ENCODE measurements at places on chromosomes 3 and 15.

DNA sequence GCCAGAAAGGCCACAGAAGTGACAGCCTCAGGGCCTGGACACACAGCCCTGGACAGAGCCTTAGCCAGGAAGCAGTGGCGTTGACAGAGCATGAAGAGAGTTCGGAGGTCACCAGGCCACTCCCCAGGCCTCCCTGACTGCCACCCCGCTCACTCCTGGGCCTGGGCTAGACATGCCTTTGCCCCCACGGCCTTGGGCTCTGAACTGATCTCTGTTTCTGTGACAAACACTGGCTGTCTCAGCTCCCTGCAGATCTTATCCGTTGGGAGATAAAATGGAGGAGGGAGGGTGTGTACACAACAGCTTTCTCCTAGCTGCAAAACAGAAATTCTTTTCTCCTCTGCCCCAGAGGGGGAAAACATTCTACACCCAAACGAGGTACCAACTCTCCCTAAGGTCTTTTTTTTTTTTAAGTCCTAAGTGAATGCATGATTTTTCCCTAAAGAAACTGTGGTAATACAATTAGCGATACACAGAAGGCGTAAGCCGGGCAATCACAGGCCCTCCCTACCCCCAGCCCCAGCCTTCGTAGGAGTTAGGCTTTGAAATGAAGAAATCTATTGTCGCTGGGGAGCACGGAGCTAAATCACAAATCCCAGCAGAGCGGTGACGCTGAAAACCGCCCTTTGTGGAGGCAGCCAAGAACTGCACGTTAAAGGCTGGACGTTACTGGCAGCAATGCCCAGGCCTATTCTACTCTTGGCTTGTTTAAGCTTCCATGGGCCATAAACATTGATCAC lies 45.0 kb downstream of the SRGAP3 start:
- DNase-seq: no peak

DNA sequence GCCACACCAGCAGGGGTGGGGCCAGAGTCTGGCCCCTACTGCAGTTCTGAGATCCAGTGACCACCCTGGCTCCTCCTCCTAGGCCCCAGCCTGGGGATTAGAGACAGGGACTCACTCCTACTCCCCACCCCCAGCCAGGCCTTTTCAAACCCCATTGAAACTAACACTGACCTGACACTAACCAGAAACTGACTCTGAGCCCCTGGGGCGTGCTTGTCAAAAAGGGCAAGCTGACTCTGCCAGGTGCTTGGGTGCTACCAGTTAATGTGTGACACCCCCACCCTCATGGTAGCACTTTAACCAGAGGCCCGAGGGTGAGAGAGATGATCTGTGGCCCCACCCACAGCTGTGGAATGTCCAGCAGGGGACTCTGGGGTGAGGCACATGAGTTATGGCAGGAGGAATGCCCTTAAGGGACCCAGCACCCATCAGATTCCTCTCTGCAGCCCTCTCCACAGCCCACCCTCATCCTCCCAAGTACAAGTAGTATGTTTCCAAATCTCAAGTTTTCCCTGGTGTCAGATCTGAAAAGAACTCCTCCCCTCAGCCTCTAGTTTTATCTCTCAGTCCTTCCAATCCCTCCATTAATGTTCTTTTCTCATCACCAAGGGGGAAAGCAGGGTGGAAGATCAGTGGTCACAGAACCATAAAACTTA lies 1.4 kb downstream of the PTH1R start:
- no peak for DNase-seq

- DNase-seq: no peak
Observed at GRCh38 chr3:30292192-30292893, 314.1 kb upstream of the TGFBR2 start.

DNA sequence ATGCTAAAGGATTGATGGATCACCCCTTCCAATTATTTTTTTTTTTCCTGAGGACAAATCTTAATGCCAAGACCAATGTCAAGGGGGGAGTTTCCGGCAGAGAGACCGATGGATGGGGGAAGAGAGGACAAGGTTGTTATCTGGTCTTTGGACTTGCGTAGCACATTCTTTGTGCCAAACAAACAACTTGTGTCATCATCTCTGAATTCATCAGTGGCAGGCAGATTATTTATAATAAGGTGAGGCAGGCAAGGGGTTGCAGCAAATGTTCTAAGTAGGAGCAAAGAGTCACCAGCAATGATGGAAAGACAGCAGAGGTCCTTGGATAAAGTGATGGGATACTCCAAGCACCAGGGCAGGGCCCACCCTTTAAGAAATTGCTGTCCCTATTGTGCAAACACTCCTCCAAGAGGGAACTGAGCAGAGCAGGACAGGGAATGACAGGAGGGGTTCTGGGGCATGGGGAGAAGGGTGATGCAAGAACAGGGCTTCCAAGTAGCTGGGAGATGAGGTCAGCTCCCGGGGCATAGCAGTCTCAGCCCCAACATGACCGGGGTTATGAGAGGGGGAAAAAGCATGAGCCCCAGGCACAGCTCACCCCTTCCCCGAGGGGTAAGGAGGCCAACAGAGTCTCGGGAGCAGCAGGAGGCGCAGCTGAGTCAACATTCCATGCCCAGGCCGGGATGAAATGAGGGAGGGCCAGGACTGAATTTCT lies 57.4 kb downstream of the ANXA2 start:
- no peak for DNase-seq

GRCh38 chr3:57298041-57298440 lies 5.6 kb upstream of the ASB14 start:
- DNase-seq: no peak

GRCh38 chr15:36598529-36599177 lies 19.2 kb downstream of the CDIN1 start:
- DNase-seq: no peak

- no peak for DNase-seq
Observed at GRCh38 chr15:35736150-35736549, 190.2 kb upstream of the DPH6 start.

- DNase-seq: no peak
Observed at GRCh38 chr3:17046623-17047022, 161.9 kb downstream of the PLCL2 start.

DNA sequence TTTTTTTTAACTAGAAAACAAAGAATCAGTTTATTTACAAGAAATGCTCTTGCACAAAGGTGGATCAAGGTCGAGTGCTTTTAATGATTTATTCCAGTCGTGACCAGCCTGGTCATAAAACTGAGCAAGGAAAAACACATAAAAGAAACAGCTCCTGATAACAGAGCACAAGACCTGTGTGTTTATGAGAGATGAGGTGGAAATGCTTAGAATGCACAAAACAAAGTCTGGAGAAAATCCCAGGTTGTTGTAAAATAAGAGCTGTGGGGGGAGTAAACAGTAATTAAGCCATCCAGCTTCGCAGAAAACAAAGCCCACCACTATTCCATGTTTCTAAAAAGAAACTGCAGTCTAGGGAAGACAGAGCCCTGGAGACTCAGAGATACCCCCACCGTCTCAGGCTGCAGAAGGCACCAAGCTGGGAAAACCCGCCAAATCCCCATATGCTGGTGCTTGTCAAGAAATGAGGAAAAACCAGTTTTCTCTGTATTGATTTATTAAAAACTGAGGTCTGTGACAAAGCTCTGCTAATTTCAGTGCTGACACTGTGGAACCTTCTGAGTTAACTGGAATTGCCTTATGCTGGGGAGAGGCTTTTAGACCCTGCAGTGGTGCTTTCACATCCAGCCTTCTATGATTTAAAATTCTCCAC lies 139.3 kb downstream of the ADAMTS17 start:
- no peak for DNase-seq

DNA sequence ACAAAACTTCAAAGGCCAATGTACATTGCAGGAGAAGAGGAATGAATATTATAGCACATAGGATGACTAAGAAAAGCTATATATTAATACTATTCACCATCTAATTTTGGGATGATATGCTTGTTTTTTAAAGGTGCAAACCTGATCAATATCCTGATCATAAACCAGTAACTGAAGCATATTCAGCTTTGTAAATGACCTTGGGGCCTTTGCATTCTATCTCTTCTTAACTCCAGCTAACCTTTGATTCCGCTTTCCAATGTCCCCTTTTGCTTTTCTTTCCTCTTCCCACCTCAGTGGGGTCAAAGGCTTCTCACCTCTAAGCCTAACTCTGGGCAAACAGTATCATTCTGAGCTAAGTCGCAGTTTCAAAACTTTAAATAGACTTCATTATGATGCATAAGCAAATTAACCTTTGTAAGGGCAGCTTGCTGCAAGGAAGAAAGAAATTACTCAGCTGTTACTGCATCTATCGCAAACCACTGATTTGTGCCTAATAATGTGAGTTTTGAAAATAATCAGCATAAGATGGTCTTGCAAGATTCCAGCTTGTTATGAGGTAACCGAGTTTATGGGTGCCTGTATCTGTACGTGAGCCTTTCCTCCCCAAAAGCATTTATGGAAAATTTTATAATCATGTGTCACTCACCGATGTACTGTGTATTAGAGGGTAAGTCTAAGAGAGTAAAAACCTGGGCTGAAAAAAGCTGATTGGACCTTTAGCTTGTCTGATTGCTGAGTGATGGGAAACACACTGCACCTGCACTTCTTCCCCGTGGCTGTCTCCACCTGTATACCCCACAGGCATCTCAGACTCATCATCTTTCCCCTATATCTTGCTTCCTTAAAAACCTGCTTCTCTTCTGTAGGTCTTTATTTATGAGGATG lies 116.8 kb downstream of the TPRG1 start:
- no peak for DNase-seq

DNA sequence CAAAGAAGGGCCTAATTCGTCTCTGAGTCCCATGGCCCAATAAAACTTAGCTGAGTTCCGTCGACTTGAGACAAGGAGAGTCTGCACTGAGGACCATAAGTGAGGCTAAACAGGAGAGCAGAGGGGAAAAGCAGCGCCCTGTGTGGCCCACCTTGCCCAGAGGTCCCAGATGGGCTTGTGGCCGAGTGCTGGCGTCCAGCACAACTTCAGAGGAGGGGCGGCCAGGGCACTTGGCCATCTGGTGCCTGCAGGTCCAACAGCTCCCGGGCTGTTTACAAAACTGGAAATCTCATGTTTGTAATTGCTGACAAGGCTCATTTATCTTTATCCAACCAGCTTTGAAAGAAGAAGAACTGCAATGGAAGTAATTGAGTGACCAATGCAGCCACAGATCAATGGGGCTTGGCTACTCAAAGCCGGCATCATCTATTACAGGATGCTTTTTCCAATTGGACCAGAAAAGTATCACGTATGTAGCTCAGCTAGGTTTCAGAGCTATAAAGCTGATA lies 306.3 kb downstream of the OCA2 start:
- DNase-seq: no peak

GRCh38 chr3:125231895-125232294 lies 19.3 kb upstream of the SLC12A8 start:
- no peak for DNase-seq

- no peak for DNase-seq
Observed at GRCh38 chr3:21585216-21585740, 165.7 kb downstream of the ZNF385D start.

- no peak for DNase-seq
Observed at GRCh38 chr15:27937851-27938250, 161.3 kb downstream of the OCA2 start.

- DNase-seq: no peak
Observed at GRCh38 chr3:89560568-89560967, 453.1 kb downstream of the EPHA3 start.

DNA sequence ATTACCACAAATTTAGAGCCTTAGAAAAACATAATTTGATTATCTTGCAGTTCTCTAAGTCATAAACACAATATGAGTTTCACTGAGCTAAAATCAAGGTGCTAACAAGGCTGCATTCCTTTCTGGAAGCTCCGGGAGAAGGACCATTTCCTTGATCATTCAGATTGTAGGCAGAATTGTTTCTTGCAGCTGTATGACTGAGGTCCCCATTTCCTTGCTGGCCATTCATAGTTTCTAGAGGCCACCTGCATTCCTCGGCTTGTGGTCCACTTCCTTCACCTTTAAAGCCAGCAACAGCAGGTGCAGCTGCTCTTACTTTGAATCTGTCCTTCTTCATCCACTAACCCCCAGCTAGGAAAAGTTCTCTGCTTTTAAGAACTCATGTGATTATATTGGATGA lies 58.7 kb downstream of the IFT80 start:
- DNase-seq: no peak

- no peak for DNase-seq
Observed at GRCh38 chr15:56731548-56731947, 1.8 kb downstream of the ZNF280D start.

DNA sequence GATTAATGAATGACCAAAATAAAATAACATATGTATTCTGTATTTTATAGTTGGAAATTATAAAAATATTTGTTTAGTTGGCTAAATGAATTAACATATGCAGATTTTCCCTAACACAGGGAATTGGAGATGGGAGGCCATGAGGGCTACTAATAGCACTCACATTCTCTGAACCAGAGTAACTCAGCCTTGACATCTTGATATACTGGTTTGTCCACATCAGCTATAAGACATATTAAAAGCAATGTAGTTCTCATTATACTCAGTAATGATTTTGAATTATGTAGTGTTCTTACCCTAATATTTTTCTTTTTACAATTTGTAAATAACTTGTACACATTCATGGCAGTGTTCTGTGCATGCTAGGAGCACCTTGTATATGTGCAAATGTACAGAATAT lies 255.9 kb downstream of the EPHA6 start:
- DNase-seq: no peak

GRCh38 chr3:14524920-14525660 lies 15.1 kb downstream of the GRIP2 start:
- no peak for DNase-seq

GRCh38 chr3:108008931-108009639 lies 81.7 kb downstream of the CD47 start:
- DNase-seq: no peak

DNA sequence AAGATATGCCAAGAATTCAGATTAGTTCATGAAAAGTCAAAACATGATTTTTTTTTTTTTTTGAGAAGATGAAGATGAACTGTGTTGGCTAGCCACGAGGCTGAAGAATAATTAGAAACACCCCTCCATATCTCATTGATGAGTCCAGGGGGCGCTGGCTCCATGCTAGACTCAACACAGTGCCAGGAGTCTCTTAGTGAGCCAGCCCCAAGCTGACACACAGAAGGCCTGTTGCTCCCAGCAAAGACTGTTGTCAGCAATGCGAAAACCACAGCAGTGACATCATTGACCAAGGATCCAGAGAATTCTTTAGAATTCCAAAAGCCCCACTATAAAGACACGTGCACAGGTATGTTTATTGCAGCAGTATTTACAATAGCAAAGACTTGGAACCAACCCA lies 185.2 kb downstream of the ANXA2 start:
- DNase-seq: no peak

DNA sequence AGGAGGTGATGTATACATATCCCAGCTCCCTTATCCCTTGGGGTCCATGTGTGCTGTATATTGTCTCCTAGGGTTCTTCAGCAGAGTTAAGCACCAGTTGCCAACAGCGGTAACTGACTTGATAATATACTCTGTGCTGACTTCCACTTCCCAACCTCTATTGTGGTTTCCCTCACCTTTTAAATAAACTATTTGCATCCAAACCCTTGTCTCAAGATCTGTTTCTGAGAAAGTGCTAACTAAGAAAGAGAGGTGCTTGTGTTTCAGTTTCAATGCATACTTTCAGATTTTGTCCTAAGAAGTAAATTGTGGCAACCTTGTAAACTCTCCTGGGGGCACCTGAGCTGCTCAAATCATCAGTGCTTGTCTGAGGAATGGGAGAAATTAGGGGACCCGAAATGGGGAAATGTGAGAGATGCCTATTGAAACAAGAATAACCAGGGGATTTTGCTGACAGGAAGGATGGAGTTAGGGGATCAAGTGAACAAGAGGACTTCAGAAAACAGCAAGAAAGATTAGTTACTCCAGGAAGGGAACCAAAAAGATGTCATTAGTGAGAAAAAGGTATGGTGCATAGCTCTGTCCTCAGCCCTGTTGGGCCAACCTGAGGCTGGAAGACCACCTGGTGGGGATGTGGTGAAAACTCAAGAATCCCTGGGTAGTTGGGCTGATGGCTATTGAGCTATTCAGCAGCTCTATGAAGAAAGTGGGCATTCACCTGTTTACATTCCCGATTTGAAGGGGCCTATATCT lies 50.9 kb upstream of the MRPL3 start:
- DNase-seq: no peak
